GM19239 (cell line): ENCODE measurements at places on chromosomes 2 and 18.

GRCh38 chr2:173831312-173832229 lies 133.6 kb downstream of the SP3 start:
- DNase-seq, result no peak

GRCh38 chr2:232981356-232981755 lies 31.7 kb downstream of the NGEF start:
- DNase-seq, result no peak

GRCh38 chr2:128584296-128584890 lies 265.7 kb upstream of the HS6ST1 start:
- DNase-seq, result no peak

- no peak for DNase-seq
Observed at GRCh38 chr2:78870343-78870967, 155.0 kb upstream of the REG3G start.

DNA sequence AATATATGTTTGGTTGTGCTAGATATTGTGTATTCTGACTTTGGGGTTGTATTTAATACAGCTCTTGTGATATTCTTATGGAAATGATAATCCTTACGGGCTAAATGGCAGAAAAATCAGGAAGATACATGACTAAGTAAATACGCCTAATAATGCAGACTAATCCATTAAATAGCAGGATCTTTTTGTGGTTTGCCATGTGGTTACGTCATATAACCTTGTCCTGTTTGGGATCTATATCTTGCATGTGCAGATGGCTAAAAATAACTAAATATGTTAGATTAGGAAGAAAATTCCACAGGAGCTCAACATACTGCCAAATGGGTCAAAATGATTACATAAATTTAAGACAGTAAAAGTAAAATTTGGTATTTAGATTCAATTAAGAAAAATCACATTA lies 83.0 kb downstream of the NEB start:
- DNase-seq, result no peak

- no peak for DNase-seq
Observed at GRCh38 chr2:33448220-33448899, 28.1 kb upstream of the RASGRP3 start.

- no peak for DNase-seq
Observed at GRCh38 chr2:76197428-76197827, 486.7 kb upstream of the GCFC2 start.

DNA sequence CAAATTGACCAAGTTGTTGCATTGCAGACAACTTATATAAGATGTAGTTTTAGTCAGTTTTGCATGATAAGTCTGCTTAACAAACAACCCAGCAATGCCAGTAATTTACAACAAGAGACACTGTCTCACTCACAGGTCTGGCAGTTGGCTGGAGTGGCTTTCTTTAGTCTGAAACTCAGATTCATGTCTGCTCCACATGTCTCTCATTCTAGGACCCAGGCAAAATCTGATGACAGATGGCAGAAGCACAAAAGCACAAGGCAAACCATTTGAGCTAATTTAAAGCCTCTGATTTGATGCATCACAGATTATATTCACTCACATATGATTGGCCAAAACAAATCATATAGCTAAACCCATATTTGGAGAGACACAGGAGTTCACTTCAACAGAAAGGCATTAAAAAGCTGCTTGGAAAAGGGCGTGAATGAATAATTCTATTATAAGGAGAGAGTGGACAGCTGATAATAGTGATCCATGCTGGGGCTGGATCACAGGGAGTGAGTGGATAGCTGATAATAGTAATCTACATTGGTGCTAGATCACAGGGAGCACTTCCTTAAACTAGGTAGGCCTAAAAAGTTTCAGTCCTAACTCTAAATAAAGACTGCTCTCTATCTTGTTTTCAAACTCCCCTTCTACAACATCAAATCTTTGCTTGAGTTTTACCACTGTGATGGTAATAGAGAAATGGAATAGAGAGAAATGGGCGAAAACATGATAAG lies 593.2 kb upstream of the ZNF804A start:
- DNase-seq, result no peak

GRCh38 chr2:67260343-67261277 lies 136.5 kb upstream of the ETAA1 start:
- DNase-seq, result no peak

DNA sequence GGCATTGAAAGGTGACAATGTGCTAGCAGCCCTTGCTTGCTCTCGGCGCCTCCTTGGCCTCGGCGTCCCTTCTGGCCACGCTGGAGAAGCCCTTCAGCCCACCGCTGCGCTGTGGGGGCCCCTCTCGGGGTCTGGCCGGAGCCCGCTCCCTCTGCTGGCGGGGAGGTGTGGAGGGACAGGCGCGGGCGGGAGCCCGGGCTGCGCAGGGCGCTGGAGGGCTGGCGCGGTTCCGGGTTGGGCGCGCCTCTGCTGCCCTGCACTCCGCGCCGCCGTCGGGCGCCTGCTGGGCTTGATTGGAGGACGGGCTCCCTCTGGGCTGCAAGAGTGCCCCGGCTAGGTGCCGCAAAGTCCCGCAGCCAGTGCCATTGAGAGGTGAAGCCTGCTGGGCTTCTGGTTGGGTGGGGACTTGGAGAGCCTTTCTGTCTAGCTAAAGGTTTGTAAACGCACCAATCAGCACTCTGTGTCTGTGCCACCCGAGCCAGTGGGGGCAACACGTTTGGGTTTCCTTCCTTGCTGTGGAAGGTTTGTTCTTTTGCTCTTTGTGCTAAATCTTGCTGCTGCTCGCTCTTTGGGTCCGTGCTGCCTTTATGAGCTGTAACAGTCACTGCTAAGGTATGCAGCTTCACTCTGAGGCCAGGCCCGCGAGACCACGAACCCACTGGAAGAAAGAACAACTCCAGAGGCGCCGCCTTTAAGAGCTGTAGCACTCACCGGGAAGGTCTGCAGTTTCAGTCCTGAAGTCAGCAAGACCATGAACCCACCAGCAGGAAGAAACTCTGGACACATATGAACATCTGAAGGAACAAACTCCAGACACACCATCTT lies 14.8 kb upstream of the IMP4 start:
- no peak for DNase-seq

DNA sequence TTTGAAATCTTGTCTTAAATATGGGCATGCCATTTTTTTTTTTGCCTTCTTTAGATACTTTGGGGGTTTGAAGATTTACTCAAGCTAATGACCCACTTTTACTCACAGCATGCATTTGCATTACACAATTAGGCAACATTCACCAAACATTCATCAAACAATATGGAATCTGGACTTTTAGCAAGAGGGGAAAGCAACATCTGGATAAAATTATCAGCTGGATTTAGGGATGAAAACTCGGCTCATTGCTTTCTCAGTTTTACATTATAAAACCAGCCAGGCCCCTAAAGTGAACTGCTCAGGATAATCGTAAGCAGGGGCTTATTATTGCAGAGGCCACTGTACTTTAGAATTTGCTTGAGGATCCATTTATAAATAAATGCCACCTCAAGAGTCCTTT lies 44.7 kb downstream of the SOX11 start:
- DNase-seq, result no peak

DNA sequence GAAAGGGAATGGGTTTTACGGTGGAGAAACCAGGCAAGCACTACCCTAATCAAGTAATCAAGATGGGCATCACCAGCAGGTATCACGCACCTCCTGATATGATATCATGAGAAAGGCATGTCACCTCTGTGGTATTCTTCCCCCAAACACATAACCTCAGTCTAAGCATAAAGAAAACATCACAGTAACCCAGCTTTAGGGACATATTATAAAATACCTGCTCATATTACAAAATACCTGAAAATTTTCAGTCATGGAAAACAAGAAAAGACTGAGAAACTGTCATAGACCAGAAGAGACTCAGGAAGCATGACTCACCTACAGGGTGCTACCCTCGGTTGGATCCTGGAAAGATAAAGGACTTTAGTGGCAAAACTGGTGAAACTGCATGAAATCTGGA lies 30.5 kb downstream of the GCKR start:
- DNase-seq, result no peak

DNA sequence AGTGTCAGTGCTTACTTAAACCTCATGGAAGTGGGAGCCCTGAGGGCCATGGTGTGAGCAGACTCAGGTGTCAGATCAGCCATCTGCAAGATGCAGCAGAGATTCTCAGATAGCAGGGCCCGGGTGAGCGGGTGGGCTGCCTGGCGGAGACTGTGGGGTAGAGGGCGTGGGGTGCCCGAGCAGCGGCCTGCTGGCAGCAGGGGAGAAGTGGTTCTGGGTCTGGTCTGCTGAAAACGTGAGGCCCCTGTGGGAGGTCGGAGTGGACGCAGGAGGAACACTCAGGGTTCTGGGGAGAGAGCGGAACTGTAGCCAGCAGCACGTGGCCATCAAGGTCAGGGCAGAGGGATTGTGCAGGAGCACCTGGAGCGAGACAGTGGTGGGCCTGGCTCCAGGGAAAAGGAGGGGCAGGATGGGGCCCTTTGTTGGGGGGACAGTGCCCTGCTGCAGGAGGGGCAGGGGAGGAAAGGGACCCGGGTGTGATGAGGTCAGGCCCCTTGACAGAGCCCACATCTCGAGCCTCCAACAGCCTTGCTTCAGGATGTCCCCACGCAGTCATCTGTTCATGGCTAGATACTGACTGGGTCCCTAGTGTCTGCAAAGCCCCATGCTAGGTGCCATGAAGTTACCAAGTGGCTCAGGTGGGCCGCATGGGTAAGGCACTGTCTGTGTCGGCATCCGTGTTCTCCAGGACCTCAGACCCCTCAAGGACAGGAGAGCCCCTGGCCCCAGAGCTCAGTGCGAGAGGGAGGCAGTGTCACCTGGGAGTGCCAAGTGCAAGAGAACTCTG lies 2.7 kb upstream of the ESPNL start:
- no peak for DNase-seq

DNA sequence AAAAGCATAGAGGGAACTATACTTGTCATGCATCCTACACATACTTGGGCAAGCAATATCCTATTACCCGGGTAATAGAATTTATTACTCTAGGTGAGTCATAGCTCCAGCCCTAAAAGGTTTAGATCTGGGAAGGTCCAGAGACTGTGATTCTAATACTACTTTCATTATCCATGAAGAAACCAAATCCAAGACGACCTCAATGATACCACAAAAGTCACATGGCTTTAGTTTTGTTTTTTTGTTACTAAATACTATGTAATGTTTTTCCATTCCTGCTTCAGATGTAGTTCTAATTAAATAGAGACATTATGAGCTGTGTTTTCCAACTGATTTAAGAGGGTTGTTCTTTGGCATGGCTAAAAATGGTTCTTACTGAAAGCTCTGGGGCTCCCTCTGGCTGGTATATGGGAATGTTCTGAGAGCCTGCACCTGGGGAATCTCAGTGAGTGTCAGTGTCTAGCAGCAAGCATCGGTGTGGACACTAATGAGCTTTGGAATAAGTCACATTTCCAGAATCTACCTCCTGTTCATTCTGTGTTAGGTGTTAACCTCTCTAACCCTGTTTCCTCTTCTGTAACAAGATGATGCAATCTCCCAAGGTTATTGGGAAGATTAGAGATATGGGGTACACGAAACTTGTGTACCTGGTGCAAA lies 20.5 kb upstream of the IL1RL2 start:
- no peak for DNase-seq

DNA sequence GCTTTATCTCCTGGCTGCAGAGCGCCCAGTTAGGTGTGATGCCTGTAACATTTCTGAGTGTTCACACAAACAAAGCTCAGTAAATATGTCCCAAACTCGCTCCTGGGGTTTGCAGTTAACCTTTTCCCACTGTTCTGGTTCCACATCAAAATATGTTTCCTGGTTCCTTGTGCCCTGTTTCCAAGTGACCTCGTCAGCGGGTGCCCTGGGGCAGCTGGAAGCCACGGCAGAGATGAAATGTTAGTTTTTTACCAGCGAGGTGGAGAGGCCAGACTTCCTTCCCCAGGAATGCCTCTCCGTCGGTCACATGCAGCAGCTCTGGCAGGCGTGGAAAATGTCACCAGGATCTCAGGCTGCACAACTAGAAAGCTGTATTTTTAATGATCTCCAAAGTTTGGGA lies 18.2 kb downstream of the NFATC1 start:
- no peak for DNase-seq

GRCh38 chr18:37476182-37476581 lies 89.4 kb downstream of the CELF4 start:
- peak; percentile 23 for DNase-seq

GRCh38 chr2:34787341-34787740 lies 1188.2 kb upstream of the FAM98A start:
- DNase-seq, result no peak

- DNase-seq, result no peak
Observed at GRCh38 chr2:226399006-226399405, 400.6 kb downstream of the IRS1 start.

- no peak for DNase-seq
Observed at GRCh38 chr2:16130906-16131400, 190.6 kb downstream of the MYCN start.

DNA sequence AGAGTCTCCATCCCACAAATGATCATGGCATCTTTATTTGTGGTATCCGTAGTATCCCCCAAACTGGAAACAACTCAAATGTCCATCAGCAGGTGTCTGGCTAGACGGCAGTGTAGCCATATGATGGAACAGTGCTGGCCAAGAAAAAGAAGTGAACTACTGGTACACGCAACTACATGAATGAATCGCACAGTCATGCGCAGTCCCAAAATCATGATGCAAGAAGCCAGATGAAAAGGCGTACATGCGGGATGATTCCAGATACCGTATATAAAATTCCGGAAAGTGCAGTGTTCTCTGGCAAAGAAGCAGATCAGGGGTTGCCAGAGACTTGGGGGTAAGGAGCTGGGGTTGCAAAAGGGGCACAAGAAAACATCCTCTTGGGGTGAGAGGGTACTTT lies 102.5 kb downstream of the ASAP2 start:
- DNase-seq, result no peak

GRCh38 chr18:58800582-58800981 lies 64.1 kb upstream of the ZNF532 start:
- DNase-seq, result peak; percentile 34

- DNase-seq, result no peak
Observed at GRCh38 chr2:96636551-96637171, 1.5 kb downstream of the KANSL3 start.

GRCh38 chr2:100938031-100939026 lies 63.8 kb upstream of the RPL31 start:
- no peak for DNase-seq

DNA sequence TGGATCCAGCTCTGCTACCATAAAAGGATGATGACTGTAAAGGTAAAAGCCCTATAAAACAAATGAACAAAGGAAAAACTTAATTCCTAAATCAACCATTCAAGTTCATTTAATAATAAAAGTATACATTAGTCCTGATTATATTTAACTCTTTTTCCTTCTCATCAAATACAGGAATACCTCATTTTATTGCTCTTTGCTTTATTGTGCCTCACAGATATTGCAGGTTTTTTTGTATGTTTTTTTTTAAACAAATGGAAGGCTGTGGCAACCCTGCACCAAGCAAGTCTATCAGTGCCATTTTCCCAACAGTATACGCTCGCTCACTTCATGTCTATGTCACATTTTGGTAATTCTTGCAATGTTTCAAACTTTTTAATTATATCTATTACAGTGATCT lies 38.2 kb downstream of the USP37 start:
- no peak for DNase-seq
